ENCODE measurements at places on chromosomes 2 and 18. TPM values are rescaled to one million over a fixed set of nuclear protein-coding genes. Genes with fewer than 3 reads are reported as not detected.

The IL1RN gene
- 15.9 TPM for total RNA-seq

The CIB4 gene
- total RNA-seq: not detected

The BBS5 gene
- total RNA-seq: 3.2 TPM

The CDH7 gene
- total RNA-seq: not detected

The FBXO48 gene
- 1.3 TPM for total RNA-seq

The ITGA6 gene
- 0.11 TPM for total RNA-seq

The SIX3 gene
- total RNA-seq: 0.25 TPM

The UPP2 gene
- total RNA-seq: not detected

The HMSD gene
- 9.1 TPM for total RNA-seq

The COL4A4 gene
- not detected for total RNA-seq

DNA sequence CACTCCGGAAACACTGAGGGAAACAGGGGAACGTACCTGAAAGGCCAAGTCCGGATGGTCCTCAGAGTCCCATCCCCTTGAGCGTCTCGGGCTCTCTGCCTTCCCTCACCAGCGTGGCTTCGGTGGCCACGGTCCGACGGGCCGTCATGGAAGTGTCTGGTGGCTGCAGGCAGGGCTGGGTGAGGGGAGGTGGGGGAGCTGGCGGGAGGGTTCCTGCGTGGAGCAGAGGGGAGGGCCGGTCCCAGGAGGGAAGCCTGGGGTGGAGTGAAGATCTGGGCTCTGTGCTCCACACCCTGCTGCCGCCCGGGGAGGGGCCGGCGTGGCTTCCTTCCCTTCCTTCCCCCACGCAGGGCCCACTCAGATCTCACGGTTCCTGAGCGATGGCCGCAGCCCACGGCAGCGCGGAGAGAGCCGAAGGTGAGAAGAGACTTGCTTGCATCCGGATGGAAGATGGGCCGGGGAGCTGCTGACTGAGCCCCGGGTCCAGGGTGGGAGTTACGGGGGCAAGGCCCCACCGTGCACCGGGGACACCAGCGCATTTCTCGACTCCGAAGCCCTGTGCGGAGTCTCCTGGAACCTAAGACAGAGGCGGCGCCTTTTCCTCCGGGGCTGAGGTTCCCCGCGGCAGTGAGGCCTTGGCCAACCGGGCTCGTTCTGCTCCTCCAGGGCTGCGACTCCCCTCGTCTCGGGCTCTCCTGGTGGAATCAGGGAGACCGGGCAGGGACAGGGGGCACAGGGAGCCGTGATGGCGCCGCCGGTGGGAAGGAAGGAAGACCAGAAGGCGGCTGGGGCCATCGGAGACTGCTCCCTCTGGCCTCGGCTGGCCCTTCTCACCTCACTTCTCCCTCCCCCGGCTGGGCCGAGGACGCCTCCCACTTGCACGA lies 49.1 kb downstream of the KCNF1 start:
- H3K36me3 ChIP-seq: no peaks in the 10 kb centered on the region
- H3K4me3 ChIP-seq: no peak overlapping the region
- no peak for DNase-seq
- H3K27me3 ChIP-seq: peaks cover 13% of the 10 kb centered on the region
- no peak overlapping the region for H3K27ac ChIP-seq

DNA sequence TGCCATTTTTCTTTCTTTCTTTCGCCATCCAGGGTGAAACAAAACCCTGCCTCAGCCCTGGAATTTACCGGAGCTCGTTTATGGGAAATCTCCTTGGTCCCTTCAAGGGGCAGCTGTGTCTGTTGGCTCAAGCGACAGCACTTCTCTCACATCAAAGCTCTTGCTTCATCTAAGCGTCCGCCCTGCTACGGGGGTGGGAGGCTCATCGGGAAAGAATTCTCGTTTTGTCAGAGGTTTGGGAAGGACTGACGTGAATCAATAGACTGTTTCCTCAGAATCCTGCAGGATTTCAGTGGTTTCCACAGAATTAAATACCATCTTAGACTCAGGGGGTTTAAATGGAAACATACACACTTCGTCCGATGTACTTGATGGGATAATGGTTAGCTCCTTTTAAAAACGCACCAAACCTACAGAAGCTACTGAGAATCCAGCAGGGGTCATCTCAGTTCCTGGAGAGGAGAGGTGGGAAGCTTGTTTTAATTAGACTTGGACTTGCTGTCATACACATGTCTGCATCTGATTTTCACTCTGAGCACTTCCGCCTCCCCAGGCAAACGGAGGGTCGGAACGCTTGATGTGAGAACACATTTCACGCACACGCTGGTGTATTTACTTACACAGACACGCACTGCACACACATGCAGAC lies 91.6 kb downstream of the ASB1 start:
- H3K27me3 ChIP-seq: peaks cover 5% of the 10 kb centered on the region
- H3K36me3 ChIP-seq: no peaks in the 10 kb centered on the region
- no peak overlapping the region for H3K4me3 ChIP-seq
- H3K4me1 ChIP-seq: no peaks in the 10 kb centered on the region

- no peak overlapping the region for H3K27ac ChIP-seq
- peaks cover 5% of the 10 kb centered on the region for H3K27me3 ChIP-seq
- no peak for DNase-seq
- peaks cover 21% of the 10 kb centered on the region for H3K4me1 ChIP-seq
- H3K4me3 ChIP-seq: no peak overlapping the region
- H3K36me3 ChIP-seq: peaks cover 3% of the 10 kb centered on the region
Measured at GRCh38 chr2:33342171-33342570, 134.3 kb upstream of the RASGRP3 start.

GRCh38 chr2:145765874-145766273 lies 1246.0 kb upstream of the ZEB2 start:
- no peak overlapping the region for H3K4me3 ChIP-seq
- H3K27ac ChIP-seq: no peak overlapping the region
- no peak for DNase-seq
- H3K36me3 ChIP-seq: no peaks in the 10 kb centered on the region
- no peaks in the 10 kb centered on the region for H3K4me1 ChIP-seq

- H3K4me3 ChIP-seq: no peak overlapping the region
- peaks cover 34% of the 10 kb centered on the region for H3K36me3 ChIP-seq
- DNase-seq: no peak
- peaks cover 51% of the 10 kb centered on the region for H3K4me1 ChIP-seq
Measured at GRCh38 chr2:239316562-239317465, 84.0 kb downstream of the HDAC4 start.

DNA sequence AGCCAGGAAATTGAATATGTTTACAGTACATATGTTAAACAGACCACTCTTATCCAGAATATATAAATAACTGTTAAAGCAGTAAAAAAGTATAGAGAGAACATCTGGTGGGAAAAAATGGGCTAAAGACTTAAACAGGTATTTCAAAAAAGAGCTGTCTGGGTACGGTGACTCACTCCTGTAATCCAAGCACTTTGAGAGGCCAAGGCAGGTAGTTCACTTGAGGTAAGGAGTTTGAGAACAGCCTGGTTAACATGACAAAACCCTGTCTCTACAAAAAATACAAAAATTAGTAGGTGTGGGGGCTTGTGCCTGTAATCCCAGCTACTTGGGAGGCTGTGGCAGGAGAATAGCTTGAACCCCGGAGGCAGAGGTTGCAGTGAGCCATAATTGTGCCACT lies 171.4 kb upstream of the FSIP2 start:
- no peak for DNase-seq
- H3K4me1 ChIP-seq: no peaks in the 10 kb centered on the region
- no peaks in the 10 kb centered on the region for H3K27me3 ChIP-seq
- H3K27ac ChIP-seq: no peak overlapping the region
- no peaks in the 10 kb centered on the region for H3K36me3 ChIP-seq

DNA sequence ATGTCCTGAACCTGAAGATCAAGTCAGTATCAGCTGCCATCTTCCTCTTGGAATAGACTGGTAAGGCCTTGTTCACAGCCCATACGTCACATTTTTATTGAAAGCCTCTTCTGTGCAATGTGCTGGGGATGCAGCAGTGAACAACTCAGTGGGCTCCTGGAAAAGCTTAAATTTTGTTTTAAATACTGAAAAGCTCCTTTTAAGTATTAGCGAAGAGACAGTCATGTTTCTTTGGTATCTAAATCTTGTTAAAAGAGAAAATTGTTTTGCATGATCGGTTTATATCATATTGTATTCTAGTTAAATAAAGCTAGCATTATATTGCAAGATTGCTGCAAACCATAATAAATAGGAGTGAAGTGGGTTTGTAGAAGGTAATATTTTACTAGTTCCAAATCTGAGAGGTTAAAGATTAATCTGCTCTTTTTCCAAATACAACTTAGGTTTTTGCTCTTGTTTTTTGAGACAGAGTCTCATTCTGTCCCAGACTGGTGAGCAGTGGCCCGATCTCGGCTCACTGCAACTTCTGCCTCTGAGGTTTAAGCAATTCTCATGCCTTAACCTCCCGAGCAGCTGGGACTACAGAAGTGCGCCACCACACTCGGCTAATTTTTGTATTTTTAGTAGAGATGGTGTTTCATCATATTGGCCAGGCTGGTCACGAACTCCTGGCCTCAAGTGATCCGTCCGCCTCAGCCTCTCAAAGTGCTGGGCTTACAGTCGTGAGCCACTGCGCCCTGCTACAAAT lies 1.6 kb upstream of the RMDN2 start:
- H3K4me3 ChIP-seq: no peak overlapping the region
- H3K27ac ChIP-seq: no peak overlapping the region
- no peaks in the 10 kb centered on the region for H3K36me3 ChIP-seq
- peaks cover 59% of the 10 kb centered on the region for H3K27me3 ChIP-seq
- H3K4me1 ChIP-seq: peaks cover 5% of the 10 kb centered on the region

GRCh38 chr2:47043891-47044239 lies 111.2 kb downstream of the STPG4 start:
- DNase-seq: no peak
- no peak overlapping the region for H3K4me3 ChIP-seq
- H3K27ac ChIP-seq: peak overlapping the region; percentile 18
- H3K36me3 ChIP-seq: peaks cover 48% of the 10 kb centered on the region
- no peaks in the 10 kb centered on the region for H3K27me3 ChIP-seq

DNA sequence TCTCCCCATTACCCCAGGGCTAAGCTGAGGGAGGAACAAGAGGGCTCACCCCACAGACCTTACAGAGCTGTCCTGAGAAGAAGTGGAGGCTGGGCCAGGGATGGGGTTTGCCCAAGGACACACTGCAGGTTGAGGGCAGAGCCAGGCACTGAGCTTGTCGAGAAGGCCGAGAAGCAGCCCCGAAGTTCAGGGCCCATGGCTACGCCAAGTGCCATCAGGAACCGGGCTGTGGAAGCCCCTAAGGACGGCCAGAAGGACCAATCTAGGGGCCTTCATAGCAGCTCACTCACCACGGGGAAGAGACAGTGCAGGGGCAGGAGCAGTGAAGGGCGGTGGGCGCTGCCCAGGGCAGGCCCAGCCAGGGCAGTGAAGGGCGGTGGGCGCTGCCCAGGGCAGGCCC lies 18.6 kb upstream of the AGXT start:
- no peaks in the 10 kb centered on the region for H3K27me3 ChIP-seq
- H3K4me3 ChIP-seq: no peak overlapping the region
- no peak for DNase-seq
- no peaks in the 10 kb centered on the region for H3K4me1 ChIP-seq
- H3K27ac ChIP-seq: no peak overlapping the region

DNA sequence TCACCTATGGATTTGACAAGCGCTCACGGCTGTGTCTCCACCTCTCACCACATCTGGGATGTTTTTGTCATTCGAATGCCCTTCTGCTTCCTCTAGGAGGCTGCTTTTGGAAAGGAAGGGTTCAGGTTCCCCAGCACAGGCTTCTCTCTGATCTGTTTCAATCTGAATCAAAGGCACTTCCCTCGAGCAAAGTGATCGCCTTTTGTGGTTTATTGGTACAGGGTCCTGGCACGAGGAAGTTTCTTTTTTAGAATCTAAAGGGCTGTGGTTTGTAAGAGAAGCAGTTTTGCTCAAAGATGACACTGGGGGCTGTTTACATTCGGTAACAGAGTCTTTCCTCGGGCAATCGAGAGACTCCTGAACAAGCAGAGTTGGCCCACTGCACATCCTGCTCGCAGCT lies 145.0 kb downstream of the DAW1 start:
- no peak overlapping the region for H3K27ac ChIP-seq
- H3K4me3 ChIP-seq: no peak overlapping the region
- no peak for DNase-seq
- H3K4me1 ChIP-seq: no peaks in the 10 kb centered on the region

DNA sequence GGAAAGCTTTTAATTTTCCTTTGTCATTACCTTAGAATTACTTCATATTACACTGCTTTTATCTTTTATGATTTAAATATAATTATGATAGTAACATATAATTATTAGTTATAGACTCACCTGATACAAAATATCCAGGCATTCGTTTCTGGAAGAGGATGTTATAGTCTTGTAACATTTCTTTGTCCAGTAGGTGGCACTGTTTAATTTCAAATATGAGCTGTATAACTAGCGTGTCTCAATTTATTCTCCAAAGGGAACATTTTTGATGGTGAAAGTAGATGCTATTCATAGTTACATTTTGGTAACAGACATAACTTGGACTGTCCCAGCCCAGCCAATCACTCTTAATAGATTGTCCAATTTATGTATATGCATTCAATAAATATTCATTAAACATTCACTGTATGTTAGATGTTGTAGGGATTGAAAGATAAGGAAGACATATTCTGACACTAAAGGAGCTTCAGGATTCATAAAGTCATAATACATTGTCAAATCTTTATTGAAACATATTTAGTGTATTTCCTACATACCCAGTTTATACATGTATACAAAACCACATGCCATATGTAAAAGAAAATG lies 19.2 kb downstream of the DAW1 start:
- H3K4me1 ChIP-seq: no peaks in the 10 kb centered on the region
- no peak overlapping the region for H3K4me3 ChIP-seq
- H3K27me3 ChIP-seq: no peaks in the 10 kb centered on the region
- DNase-seq: no peak
- H3K27ac ChIP-seq: no peak overlapping the region

DNA sequence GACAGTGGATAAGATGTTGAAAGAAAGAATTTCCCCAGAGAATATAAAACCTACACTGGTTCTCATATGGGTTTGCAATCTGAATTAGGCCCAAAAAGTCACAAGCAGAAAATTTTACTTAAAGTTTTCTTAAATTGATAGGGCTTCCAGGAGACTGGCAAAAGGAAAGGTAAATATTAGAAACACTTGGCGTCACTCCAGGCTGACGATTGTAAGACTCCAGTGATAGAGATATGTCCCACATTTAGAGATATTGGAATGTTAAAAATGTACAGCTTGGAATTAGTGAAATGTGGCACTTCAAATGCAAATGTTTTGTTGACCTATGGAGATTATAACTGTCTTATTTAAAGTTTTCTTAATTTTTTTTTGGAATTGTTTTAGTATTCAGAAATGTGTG lies 14.0 kb downstream of the YIPF4 start:
- no peak for DNase-seq
- peaks cover 11% of the 10 kb centered on the region for H3K4me1 ChIP-seq
- H3K36me3 ChIP-seq: peaks cover 37% of the 10 kb centered on the region
- no peaks in the 10 kb centered on the region for H3K27me3 ChIP-seq
- H3K4me3 ChIP-seq: no peak overlapping the region

DNA sequence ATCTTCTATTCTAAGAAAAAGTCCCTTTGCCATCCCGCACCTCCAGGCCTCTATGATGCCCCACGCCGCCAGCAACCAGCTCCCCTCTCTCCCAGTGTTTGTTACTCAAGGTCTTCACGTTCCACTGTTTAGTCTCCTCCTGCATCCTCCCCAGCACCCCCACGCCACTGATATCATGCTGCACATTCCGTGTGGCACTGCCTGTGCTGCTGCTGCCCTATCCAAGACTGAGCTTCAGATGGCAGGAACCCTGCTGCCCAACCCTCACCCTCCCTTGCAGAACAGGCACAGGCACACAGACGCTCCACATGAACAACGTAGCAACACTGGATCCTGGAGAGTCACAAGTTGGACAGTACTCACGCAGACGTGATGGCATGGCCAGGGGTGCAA lies 35.3 kb downstream of the MYO5B start:
- H3K36me3 ChIP-seq: no peaks in the 10 kb centered on the region
- H3K27ac ChIP-seq: no peak overlapping the region
- no peak overlapping the region for H3K4me3 ChIP-seq
- DNase-seq: no peak
